Activated CD4-positive, alpha-beta T cell treated with anti-CD3 and anti-CD28 coated beads for 1 hour (primary cell): ENCODE measurements at places on chromosomes 4 and X.

- DNase-seq, result no peak
Measured at GRCh38 chr4:75189711-75190335, 256.9 kb downstream of the PARM1 start.

- no peak for DNase-seq
Measured at GRCh38 chr4:52576326-52576725, 82.8 kb downstream of the USP46 start.

GRCh38 chr4:40575846-40576245 is 53.8 kb downstream of the RBM47 start:
- no peak for DNase-seq

DNA sequence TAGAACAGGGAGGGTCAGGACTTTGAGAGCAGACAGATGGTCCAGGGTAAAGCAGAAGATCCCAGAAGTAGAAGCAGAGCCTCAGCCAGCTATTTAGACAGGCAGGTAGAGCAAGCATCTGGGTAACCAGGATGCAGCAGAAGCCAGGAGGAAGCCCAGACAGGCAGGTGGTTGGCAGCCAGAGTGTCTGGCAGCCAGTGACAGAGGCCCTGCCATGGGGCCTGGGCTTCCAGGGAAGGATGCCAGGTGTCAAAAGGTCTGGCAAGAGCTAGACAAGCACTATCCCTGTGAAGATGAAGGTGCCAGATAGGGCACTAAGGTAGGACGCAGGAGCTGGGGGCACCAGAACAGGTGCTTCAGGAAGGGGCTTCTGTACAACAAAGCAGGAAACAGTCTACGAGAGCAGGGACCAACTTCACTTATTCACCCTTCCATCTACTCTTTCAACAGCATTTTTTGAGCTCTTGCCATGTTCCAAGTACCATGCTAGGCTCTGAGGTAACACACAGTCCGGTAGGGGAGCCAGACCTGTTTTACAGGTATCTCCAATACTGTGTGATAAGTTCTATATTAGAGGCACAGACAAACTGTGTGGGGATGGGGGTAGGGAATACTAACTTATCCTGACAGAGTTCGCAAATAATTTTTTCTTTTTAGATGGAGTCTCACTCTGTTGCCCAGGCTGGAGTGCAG is 38.1 kb upstream of the GJB1 start:
- DNase-seq, result no peak

- no peak for DNase-seq
Measured at GRCh38 chr4:87309625-87310024, 13.1 kb downstream of the HSD17B13 start.

- no peak for DNase-seq
Measured at GRCh38 chrX:107025545-107025944, 25.5 kb upstream of the MORC4 start.

DNA sequence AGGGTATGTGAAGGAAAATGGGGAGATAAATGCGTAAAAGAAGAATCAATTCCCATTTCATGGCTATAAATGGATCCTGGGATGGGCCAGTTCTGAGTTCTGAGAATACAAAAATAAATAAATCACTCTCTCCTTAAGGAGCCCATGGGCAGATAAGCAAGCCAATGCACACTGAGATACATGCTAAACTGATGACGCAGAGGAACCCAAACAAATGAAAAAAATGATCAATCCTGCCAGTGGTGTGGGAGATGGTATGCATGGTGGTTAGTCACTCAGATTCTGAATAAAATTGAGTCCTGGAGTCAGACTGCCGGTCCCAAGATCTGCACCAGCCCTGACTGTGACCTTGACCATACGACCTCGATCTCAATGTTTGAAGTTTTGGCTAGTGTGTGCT is 59.7 kb downstream of the NEIL3 start:
- DNase-seq, result no peak

DNA sequence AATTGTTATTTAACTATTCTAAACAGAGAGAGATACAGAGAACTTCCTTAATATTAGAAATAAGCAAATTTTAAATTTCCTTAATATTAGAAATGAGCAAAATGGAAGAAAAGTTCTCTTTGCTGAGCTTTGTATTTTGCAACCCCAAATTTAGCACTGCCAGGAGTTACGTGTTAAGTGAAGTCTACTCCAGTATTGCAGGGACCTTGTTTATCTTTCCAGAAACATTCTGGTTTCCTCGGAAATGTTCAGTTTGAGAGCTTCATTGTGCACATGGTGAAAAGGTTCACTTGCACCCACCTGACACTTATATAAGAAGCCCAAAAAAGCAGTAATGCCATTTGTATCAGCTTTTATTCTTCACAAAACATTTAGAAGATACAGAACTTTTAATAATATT is 6.2 kb upstream of the CXorf38 start:
- no peak for DNase-seq

DNA sequence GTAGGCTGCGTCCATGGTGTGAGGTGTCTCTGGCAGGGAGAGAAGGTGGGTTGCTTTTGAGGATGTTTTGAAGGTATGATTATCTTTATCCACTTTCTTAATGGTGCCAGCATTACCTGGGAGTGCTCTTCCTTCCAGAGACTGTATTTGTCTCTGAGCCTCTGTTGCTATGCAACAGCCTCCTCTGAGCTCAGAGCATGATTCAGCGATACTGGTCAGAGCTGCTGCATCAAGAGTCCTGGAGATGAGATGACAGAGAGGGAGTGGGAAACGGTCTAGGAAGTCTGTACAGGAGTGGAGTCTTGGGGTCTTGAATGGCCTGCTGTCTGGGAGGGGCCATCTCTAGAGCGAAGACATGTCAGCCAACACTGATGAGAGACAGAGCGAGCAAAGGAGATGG is 104.4 kb upstream of the RAB40AL start:
- DNase-seq, result no peak

DNA sequence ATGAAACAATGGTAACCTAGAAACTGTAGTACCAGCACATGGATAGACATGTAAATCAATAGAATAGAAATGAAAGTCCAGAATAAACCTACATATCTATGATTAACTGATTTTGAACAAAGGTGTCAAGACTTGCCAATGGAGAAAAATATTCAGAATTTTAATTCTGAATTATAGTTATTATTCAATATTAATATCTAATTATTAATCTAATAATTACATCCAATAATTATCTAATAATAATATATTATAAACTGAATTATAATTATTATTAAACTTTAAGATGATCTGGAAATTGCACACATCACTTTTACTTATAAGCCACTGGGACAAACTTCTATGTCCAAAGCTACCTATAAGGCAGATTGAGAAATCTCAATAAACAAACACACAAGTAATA is 1365.2 kb upstream of the ADGRL3 start:
- no peak for DNase-seq

- no peak for DNase-seq
Measured at GRCh38 chr4:165767671-165768070, 105.4 kb upstream of the TLL1 start.

- no peak for DNase-seq
Measured at GRCh38 chr4:8451440-8452182, 11.0 kb downstream of the TRMT44 start.

GRCh38 chr4:74320559-74321118 is 12.4 kb downstream of the EPGN start:
- no peak for DNase-seq
